C1 segment of cervical spinal cord (tissue), 14 donors: ENCODE measurements at places on chromosomes 16 and 17.

GRCh38 chr17:75808549-75808904 is 23.9 kb downstream of the UNK start:
- DNase-seq, result no peak

- no peak for DNase-seq
These were observed 18.3 kb downstream of the RND2 start for GRCh38 chr17:43043307-43043706.

DNA sequence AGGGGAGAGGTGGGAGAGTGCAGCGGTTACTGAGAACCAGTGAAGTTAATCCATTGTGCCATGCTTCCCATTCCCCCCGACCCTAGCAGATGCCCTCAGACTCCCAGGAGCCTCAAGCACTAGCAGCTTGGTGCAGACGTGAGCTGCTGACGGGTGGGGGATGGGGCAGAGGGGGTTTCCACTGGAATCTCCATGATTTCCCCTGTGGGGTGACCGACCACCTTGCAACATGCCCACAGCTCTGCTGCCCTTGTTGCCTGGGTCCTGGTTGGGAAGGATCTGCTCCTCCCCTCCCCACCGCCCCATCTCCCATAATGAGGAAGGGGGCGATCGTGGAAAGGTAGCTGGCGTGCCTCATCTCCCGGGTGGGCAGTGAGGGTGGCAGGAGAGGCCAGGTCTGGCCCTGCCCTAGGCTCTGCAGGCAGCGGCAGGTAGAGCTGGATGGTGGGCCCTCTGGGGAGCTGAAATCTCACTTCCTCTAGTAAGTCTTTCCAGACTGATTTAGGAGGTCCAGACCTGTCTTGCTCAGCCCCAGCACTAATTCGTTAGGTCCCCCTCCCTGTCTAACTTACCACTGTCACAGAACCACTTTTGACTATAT is 9.6 kb downstream of the FLOT2 start:
- no peak for DNase-seq

DNA sequence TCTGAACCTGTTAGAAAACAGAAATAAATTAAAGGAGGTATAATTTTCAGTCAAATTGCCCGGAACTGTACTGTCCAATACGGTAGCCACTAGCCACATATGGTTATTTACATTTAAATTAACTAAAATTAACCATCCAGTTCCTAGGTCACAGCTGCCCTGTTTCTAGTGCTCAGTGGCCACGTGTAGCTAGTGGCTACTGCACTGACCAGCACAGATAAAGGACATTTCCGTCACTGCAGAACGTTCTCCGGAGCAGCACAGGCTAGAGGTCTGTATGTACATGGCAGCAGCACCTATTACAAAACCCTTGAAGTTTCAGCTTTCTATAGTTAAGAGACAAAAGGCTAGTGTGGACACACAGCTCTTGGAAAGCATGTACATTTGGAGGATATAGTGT is 33.7 kb downstream of the CPSF4L start:
- no peak for DNase-seq

DNA sequence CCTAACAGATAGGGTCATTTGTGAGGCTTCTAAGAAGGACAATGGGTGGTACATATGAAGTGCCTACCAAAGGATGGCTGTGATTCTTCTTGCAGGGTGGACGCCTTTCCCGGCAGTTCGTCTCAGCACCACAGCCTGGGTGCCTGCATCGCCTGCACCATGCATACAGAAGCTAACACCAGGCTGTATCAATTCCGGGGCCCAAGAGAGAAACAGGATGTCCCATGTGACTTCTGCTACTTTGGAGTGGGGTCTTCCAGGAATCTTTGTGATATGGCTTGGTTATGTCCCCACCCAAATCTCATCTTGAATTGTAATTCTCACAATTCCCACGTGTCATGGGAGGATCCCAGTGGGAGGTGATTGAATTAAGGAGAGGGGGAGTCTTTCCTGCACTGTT is 251.6 kb upstream of the TNRC6C start:
- no peak for DNase-seq

- peak; percentile 29 for DNase-seq
These were observed at the start of gene WSCD1 for GRCh38 chr17:6069539-6070429. Gene WSCD1, plus strand, starts transcription at chr17:6070379. Its CDS starts 10,280 bp downstream, at chr17:6080659.

DNA sequence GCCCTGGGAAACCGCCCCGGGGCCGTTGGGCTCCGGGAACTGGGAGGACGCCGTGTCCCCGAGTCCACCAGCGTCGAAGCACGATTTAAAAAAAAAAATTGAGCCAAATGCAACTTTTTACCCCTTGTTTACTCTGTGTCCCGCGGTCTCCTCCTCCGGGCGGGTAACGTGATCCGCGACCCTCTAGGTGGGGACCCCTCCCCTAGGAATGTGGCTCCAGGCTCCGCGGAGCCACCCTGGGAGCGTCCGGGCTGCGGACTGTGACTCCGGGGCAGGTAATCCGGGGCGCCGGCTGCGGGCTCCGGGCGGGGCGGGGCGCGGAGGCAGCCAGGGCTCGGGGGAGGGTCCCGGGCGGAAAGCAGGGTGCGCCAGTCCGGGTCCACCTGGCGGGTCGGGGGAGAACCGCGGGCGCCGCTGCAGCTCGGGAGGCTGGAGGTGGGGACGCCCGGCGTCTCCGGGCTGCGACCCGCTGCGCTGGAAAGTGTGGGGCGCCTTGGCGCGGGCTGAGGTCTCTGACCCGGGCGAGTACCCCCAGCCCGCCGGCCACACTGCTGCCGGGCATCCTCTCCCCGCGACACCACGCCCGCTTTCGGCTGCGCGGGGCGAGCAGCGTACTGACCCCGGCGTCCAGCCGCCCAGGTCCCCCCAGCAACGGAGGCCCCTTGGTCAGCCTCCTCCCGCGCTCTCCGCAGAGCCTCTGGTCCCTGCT is 852 bp upstream of the HELZ start:
- no peak for DNase-seq

DNA sequence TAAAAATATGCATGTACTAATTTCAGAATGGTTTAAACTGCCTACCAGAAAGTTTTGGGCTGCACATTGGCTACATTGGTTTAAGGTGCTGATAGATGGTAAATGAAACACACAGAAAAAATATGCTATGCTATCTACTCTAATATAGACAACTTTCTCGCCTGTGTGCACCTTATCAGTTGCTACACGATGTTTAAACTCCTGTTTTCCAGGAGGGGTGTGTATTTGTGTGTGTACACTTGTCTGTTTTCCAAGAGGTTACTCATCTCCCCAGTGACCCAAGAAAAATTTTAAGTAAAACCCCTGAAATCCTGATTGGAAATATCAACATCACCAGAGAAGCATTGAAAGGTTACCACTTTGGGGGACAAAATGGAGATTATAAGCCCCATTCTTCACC is 21.6 kb upstream of the PSMC5 start:
- DNase-seq, result no peak

- peak; percentile 77 for DNase-seq
These were observed at the start of gene SF3B3 for GRCh38 chr16:70523743-70524398. Gene SF3B3, plus strand, starts transcription at chr16:70523816. Its CDS starts 2,841 bp downstream, at chr16:70526657.

DNA sequence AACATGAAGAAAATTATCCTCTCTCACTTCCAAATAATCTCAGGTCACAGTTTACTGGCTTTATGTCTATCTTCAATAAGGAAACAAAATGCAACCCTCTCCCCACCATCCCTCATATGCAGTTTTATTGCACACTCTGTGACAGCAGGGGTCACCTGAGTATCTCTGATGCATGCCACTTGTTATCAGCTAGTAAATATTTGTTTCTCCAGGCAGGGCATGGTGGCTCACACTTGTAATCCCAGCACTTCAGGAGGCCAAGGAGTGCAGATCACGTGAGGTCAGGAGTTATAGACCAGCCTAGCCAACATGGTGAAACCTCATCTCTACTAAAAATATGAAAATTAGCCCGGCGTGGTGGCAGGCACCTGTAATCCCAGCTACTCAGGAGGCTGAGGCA is 61.1 kb downstream of the ADAMTS18 start:
- no peak for DNase-seq

- DNase-seq, result no peak
These were observed 2.8 kb upstream of the NTN3 start for GRCh38 chr16:2468233-2468724.

GRCh38 chr16:12201216-12201615 is 224.7 kb downstream of the SNX29 start:
- DNase-seq, result no peak

DNA sequence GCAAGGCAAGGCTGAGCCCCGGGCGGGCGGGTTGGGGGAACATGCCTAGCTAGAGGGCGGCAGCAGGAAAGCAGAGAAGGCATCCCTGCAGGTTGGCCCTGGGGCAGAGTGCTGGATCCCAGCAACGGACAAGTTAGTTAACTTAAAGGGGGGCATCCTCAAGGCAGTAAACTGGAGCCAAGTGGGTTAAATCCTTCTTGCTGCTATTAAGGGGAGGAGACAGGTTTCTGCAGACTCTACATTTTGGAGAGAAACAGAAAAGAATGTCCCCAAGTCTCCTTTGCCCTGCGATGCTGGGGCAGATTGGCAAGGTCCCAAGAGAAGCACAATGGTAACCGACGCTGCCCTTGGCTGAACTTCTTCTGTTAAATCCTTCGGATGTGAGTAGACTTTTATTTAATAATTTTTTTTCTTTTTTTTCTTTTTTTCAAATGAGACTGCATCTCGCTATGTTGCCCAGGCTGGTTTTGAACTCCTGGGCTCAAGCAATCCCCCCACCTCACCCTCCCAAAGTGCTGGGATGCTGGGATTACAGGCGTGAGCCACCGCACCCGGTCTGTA is 14.0 kb downstream of the ATP5PD start:
- no peak for DNase-seq

DNA sequence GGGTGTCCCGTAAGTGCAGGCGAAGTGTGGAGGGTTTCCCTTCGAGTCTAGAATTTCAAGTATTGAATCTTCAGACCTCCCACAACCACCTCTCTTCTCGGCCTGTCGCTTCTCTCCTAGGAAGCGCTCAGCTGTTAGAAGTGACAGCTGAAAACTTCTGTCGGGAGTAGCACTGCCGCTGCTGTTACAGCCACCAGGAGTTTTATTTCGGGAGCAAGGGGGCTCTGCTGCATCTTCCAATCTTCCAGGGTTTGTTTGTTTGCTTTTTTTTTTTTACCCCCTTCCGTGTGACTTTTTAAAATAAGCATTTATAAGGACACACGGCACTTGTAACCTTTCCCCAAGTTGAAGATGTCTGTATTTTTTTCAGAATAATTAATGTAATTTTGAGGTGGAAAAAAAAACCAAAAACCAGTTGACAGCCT is 767 bp downstream of the RPS6KB1 start:
- DNase-seq, result no peak

- DNase-seq, result no peak
These were observed 507 bp downstream of the DYNLRB2 start for GRCh38 chr16:80541306-80541694.

DNA sequence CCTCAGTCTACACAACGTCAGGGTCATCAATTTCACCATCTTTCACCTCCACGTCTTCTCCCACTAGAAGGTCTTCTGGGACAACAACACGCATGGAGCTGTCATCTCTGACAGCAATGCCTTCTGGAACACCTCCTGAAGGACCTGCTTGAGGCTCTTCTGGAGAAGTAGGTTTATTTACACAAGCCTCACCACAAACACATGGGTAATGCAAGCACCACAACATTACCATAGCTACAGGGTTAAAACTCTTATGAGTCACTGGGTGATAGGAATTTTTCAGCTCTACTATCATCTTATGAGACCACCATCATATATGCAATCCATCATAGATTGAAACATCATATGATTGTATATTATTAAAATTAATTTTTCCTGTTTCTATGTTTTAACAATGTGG is 215.4 kb downstream of the CHD9NB start:
- no peak for DNase-seq

GRCh38 chr17:74803971-74804370 is 27.8 kb upstream of the NAT9 start:
- DNase-seq, result no peak

DNA sequence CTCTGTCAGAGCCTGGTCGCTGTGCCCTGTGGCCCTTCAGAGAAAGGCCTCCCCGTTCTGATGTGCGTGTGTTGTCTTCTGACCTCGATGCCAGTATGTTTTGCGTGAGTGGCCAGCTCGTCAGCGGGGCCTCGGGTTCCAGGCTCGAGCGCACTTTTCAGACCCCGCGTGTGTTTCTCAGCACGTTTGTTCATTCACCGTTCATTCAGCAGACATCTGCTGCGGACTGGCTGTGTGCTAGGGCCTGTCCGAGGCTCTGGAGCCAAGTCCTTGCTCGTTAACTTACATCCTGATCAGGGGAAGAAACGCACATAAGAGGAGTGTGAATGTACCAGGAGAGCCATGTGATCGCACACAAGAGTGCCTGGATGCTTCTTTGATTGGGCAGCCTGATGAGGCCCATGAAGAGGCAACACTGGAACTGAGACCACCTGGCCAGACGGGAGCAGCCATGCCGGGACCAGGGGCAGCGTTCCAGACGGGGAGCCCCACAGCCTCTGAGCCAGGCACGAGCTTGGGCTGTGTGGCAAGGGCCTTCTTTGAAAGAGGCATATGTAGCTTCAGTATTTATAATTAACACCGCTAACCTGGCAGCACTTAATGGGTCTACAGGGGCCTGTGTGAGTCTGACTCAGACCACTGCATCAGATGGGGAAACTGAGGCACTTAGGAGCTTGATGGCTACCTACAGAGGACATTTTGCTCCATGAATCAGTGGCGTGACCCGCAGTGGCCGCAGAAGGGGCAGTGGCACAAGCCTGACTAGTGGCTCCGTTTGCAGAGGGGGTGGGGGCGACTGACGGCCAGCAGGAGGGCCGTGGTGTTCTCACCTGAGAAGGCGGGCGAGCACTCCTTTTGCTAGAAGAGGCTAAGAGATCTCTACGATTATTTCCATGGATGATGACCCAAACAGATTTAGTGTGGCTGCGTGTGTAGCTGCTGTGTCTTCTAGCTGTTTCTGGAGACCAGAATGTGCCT is 187.9 kb upstream of the CHMP6 start:
- DNase-seq, result no peak

DNA sequence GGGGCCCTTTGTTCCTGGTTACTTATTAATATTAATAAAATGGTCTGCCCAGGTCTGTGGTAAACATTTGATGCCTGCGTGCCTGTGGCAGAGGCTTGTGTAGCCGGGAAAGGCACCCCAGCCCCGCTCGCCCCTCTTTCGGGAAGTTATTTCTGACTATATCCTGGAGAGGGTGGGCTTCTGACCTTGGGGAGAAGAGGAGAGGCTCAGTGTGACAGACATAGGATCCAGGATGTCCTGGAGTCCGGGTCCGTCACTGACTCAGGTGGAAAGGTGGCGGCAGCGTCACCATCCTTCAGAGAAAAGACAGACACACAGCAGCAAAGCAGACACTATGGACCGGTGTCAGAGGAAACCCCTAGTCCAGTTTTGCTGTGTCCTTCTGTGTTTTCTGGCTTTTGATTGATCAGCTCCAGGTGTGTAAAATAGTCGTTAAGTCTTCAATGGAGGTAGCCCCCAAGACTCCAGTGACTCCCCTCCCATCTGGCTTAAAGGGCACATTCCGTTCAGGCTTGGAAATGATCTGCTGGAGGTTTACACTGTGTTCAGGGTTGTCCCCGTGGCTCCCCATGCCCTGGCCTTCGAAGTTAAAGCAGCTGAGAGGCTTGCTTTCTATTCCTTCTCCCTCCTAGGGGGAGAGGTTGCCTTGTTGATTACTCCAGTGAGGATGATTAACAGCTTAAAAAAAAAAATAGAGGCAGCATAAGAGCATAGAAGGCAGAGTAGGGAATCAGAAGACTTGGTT is 81.6 kb downstream of the CCDC182 start:
- DNase-seq, result no peak

- DNase-seq, result no peak
These were observed 3.4 kb upstream of the NLRC5 start for GRCh38 chr16:56985962-56986360.

GRCh38 chr16:81127051-81127450 is 30.9 kb upstream of the GCSH start:
- no peak for DNase-seq

- no peak for DNase-seq
These were observed 52.9 kb downstream of the TTC19 start for GRCh38 chr17:16052486-16052885.

- DNase-seq, result no peak
These were observed 78.3 kb upstream of the RPL38 start for GRCh38 chr17:74125156-74125555.
